ENCODE measurements at places on chromosomes 3 and 15.

GRCh38 chr3:103977417-103977816 lies 1389.3 kb upstream of the ALCAM start:
- DNase-seq, result no peak

GRCh38 chr3:55467099-55467498 lies 20.0 kb downstream of the WNT5A start:
- DNase-seq, result no peak

DNA sequence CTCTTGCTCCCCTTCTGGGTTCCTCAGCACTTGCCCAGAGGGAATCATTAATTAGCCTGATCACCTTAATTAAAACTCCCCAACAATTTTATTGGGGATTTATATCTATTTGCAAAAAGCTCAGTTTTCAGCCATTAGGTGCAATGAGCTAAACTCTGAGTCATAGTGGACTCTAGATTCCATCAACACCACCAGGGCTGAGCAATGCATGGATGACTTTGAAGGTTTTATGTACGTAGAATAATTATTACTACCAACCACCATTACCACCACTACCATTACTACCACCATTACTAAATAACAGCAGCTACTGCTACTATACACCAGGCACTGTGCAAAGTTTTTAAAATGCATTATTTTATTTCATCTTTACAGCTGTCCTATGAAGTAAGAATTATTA lies 81.2 kb downstream of the ZNF621 start:
- no peak for DNase-seq

- DNase-seq, result no peak
These were observed 17.4 kb upstream of the MKRN3 start for GRCh38 chr15:23548071-23548470.

- DNase-seq, result no peak
These were observed 2.9 kb downstream of the RBSN start for GRCh38 chr3:15096046-15096445.

DNA sequence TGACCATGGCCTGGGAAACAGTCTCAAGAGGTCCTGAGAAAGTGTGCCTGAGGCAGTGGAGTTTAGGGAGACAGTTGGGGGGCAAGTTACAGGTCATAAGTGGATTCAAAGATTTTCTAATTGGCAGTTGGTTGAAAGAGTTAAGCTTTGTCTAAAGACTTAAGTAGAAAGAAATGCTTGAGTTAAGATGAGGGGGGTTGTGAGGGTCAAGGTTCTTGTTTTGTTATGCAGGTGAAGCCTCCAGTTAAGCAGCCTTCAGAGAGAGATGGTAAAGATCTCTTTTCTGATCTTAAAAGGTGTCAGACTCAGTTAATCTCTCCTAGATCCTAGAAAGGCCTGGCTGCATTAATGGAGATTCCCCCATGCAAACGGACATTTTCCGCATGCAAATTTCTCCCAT lies 356.3 kb upstream of the C2CD4B start:
- DNase-seq, result no peak

- no peak for DNase-seq
These were observed 44.8 kb downstream of the ANP32A start for GRCh38 chr15:68775671-68776476.

- DNase-seq, result no peak
These were observed 3.8 kb upstream of the CRYBG3 start for GRCh38 chr3:97817965-97818364.

- DNase-seq, result no peak
These were observed 44.8 kb downstream of the CMTM8 start for GRCh38 chr3:32283304-32283703.

GRCh38 chr3:23987356-23987755 lies 42.3 kb downstream of the NR1D2 start:
- DNase-seq, result no peak

DNA sequence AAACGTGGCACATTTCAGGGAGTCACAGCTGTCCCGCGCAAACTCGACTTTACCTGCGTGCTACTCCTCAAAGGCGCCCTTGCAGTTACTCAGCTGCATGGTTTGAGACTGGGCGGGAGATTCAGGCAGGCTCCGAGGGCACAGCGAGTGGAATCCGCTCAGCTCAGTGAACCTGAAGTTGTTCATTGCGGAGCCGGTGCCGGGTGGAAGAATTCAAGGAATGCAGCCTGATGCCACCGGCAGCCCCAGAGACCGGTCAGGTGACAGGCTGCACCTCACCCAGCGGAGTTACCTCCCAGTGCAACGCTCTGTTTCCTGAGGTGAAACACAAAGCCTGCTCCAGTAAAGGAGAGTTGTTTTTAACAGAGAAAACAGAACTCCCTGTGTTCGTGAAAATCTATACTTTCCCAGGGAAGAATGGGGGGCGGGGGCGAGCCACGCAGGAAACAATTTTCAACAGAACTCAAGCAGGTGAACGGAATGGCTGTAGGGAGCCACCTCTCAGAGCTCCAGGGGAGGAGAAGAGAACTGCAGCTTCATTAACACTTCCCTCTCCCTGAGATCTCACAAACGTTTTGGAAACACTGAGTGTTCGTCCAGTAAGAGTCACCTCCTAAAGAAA lies 3.8 kb downstream of the VEPH1 start:
- no peak for DNase-seq

DNA sequence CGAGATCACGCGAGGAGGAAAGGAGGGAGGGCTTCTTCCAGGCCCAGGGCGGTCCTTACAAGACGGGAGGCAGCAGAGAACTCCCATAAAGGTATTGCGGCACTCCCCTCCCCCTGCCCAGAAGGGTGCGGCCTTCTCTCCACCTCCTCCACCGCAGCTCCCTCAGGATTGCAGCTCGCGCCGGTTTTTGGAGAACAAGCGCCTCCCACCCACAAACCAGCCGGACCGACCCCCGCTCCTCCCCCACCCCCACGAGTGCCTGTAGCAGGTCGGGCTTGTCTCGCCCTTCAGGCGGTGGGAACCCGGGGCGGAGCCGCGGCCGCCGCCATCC lies 1.1 kb upstream of the SETD5 start:
- DNase-seq, result no peak

- DNase-seq, result no peak
These were observed 107.9 kb downstream of the APBA2 start for GRCh38 chr15:28993720-28994053.

DNA sequence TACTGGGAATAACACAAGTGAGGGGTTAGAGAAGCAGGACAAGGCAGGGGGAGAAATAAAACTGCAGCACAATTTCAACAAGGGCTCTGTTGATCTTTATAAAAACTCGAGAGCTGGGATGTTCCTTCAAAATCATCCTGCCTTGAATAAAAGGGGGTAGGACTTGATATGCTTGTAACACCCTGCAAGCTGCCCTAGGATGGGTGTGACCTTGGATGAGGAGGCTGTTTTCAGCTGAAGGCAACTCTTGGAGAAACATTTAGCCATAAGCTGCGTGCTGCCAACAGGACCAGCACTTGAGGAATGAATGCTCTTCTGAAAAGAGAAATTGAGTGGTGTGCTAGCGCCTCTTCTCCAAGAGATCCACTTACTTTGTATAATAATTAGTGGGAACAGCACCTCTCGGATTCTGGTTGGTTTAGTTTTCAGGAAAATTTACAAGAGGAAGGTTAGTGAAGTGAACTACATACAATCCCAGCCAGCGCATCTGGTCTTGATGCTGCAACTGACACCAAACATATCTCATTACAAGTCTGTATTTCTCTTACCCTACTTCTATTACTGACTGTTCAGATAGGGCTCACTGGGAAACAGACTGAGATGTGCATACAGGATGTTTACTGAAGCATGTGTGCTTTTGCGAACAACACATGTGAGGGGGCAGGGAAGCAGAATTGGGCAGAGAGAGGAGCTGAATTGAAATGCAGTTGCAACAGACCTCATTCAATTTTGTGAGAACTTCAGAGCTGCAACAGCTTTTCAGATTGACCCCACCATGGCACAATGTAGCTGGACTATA lies 643.0 kb upstream of the GOLIM4 start:
- DNase-seq, result no peak

GRCh38 chr3:191997093-191997492 lies 536.1 kb downstream of the PYDC2 start:
- DNase-seq, result no peak

DNA sequence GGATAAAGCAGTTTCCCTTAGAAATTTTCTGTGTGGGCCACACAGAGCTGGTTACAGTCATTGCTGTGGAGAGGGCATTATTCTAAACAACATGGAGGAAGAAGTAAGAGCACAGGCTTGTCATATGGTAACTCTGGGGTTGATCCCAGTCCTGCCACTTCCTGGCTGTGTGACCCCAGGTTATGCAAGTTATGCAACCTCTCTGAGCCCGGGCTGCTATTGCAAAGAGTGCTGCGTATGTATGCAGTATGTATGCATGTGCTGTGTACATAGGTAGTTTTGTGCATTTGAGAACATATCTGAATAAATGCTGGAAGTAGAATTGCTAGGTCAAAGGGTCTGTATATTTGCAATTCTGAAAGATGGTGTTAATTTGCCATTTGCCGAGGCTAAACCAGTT lies 9.2 kb downstream of the SPSB4 start:
- no peak for DNase-seq

DNA sequence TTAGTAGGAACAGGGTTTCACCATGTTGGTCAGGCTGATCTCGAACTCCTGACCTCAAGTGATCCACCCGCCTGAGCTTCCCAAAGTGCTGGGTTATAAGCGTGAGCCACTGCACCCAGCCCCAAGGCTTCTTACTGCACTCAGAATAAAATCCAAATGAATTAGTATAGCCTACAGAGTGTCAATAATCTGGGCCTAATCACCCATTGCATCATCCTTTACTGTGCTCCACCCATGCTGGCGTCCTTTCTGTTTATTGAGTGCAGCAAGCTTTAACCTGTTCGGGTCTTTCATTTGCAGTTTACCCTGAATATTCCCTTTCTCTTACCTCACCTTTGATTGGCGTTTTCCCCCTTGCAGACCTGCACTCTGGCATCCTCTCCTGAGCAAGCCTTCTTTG lies 77.7 kb downstream of the CEP63 start:
- no peak for DNase-seq

DNA sequence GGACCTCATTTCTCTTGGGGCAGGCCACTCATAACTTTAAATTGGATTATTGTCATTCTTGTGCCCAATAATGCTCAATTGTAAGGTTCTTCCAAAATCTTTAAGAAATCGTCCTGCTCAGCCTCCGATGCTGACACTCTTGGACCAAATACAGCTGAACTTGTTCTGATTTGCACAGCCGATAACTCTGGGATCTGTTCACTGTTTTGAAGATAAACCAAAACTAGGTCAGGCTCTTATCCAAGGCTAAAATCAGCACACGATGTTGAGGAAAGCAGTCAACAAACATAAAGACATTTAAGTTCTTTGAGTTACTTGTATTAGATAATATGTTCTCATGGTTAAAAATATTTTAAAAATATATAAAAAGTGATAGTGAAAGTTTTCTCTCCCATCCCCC lies 52.0 kb upstream of the NEO1 start:
- no peak for DNase-seq

DNA sequence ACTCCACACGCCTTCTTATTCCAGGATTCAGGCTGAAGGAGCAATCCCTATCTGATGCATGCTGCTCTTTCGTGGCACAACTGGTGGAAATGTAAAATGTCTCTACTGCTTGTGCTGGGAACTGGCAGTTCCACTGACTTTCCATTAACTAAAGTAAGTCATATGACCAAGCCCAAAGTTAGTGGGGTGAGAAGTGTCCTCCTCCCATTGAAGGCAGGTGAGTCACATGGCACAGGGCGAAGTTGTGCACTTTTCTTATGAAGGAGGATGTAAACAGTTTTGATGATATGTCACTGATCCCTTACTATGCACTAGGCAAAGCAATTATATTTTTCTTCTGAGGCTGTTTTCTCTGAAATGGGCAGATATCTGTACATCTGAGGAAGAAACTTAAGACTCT lies 51.6 kb downstream of the SLC7A14 start:
- DNase-seq, result no peak

- DNase-seq, result no peak
These were observed 3.0 kb upstream of the LPP start for GRCh38 chr3:188150982-188151381.

- DNase-seq, result no peak
These were observed 192.0 kb upstream of the TPRG1 start for GRCh38 chr3:188979669-188980310.

GRCh38 chr3:81289676-81290075 lies 471.8 kb downstream of the GBE1 start:
- no peak for DNase-seq

Data from nucleus accumbens (tissue), 56 donors.